Pancreas (tissue), 10 donors: ENCODE measurements at places on chromosomes 12 and 14. TPM values are rescaled to one million over a fixed set of nuclear protein-coding genes. Genes with fewer than 3 reads are reported as not detected.
A peak's percentile ranks its signal among the peaks of the same experiment; 100 is the strongest.

DNA sequence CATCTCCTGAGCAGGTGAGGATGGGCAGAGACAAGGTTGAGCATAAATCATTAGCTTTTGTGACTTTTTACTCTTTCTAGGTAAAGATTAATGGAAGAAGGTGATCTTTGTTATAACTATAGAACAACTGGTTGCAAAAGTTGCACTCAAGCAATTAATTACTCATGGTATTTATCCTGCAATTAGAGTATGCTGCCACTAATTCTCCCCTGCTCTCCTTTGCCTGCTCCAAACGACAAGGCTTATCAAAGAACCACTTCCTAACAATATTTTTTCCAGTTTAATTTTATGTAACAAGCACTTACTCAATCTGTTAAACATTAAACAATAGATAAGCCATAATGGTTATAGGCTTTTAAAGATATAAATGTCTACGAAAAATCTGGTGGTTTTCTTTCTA, 189.9 kb upstream of the PELI2 start:
- DNase-seq: no peak

DNA sequence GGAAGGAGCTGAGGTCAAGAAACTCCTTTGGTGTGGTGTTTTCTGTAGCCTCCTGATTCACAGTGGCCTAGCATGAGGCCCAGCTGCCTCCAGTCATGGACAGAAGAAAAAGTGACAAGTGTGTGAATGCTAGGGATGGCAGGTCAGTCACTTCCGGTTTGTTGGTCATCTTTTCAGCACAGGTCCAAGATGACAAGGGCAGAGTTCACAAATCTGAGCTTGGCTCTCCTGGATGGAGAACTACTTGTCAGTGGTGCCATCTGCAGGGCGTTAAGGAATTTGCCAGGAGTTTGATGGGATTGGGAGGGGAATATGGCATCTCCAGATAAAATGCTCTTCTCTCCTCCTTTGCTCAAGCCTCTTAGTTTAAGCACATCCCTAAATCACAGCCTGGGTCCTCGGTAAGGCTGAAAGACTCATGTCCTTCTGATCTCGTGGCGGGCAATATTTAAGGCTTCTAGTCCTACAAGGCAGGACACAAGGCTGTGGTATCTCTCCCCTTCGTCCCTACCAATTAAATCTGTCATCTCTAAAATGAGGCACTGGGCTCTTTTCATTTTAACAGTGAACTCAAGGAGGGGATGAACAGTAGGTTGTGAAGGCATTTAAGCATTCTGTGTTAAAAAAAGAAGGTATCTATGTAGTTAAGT, 10.0 kb downstream of the TUBA1B start:
- DNase-seq: no peak

GRCh38 chr12:129887101-129887500, 16.7 kb downstream of the TMEM132D start:
- no peak for DNase-seq

DNA sequence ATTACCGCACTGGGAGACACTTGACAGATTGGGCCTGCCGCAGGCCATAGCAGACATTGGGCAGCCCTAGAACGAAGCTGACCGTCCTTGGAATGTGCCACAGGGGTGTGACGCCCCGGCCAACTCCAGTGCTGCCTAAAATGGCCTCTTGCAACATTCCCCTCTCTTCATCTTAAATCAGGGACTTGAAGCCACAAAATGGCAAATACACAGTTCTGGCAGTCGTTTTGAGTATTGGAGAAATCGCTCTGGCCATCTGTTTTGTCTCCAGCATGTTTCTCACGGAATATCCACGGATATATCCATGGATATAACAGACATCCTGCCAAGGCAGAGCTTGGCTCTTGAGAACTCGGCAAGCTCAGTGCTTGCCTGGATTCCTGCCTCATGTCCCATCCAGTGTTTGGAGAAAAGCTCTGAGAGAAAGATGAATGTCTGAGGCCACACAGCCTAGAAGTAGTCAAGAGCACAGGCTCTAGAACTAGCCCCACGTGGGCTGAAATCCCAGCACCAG, 158.4 kb downstream of the CHST11 start:
- DNase-seq: no peak

- DNase-seq: no peak
Measured at GRCh38 chr12:49824895-49825294, 3.3 kb downstream of the NCKAP5L start.

GRCh38 chr12:2233034-2233433, 180.2 kb downstream of the CACNA1C start:
- no peak for DNase-seq

DNA sequence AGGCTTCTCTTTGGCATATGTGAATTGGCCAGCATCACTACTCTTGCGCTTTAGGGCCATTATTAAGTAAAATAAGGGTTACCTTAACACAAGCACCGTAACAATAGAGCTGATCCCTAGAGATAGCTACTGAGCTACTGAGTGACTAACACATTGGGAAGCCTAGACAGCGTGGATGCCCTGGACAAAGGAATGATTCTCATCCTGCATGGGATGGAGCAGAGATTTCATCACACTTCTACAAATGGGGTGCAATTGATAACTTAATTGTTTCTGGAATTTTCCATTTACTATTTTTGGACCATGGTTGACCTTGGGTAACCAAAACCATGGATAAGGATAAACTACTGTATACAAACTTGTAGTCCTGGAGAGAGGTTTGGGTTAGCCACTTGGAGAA, 57.1 kb downstream of the FBXO34 start:
- no peak for DNase-seq

GRCh38 chr14:90578283-90578985, 181.6 kb downstream of the CALM1 start:
- peak; percentile 60 for DNase-seq

DNA sequence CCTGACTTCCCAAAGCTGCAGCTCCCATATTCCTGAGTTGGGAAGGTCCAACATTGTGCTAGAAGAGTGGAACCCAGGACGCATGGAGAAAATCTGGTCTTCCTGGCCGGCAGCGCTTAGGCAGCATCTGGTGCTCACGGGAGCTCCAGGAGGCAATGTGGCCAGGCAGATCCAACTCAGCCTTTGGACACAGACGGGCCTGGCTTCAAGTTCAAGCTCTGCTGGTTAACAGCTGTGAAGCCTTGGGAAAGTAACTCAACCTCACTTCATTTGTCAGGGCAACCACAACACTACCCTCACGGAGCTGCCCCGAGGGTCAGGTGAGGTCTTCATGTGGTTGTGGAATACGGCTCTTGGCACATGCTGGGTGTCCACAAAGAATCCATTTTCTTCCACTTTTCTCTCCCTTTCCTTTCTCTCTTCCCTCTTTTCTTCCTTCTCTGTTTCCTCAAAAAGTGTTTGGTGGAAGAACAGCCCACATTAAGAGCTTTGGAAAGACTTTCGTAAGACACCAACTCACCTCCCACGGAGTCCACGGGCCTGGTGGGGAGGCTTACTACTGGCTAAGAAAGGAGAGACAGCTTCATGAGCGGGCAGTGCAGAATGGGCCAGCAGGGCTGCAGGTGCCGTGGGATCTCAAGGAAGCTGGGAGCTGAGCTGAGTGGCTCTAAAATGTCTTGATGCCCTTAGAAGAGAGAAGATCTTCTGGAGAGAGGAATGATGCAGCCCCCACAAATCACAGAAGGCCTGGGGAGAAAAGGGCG, 2.4 kb upstream of the FAM181A start:
- DNase-seq: no peak

KLHDC1 gene
- polyA plus RNA-seq: 4.8 TPM

POLE2 gene
- polyA plus RNA-seq: 1.3 TPM

INHBC gene
- polyA plus RNA-seq: not detected

DLK1 gene
- polyA plus RNA-seq: 8.0 TPM

SCAF11 gene
- polyA plus RNA-seq: 13.8 TPM

SMCO2 gene
- polyA plus RNA-seq: not detected
